NCI-H446 treated with DMSO at 0.1 percent for 48 hours (cell line): ENCODE measurements at places on chromosomes 12 and 14.

- no peak for DNase-seq
These were observed 28.4 kb upstream of the NEDD1 start for GRCh38 chr12:96878704-96879103.

DNA sequence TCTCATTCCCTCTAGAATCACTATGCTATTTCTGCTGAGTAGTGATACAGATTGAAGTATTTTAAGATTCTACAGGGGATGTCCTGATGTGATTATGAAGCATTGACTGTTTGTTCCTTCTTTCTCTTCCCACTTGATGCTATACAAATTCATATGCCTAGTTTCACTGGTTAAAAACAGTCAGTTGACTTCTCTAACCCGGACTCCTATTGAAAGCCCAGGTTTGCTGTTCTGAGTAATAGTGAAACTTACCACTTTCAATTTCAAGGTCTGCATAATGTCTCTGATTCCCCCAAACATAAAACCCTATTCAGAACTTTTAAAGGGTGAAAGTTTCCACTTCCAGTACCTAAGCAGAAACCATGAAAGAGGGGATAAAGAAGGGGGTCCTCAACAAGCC lies 117.7 kb upstream of the RPL10L start:
- no peak for DNase-seq

DNA sequence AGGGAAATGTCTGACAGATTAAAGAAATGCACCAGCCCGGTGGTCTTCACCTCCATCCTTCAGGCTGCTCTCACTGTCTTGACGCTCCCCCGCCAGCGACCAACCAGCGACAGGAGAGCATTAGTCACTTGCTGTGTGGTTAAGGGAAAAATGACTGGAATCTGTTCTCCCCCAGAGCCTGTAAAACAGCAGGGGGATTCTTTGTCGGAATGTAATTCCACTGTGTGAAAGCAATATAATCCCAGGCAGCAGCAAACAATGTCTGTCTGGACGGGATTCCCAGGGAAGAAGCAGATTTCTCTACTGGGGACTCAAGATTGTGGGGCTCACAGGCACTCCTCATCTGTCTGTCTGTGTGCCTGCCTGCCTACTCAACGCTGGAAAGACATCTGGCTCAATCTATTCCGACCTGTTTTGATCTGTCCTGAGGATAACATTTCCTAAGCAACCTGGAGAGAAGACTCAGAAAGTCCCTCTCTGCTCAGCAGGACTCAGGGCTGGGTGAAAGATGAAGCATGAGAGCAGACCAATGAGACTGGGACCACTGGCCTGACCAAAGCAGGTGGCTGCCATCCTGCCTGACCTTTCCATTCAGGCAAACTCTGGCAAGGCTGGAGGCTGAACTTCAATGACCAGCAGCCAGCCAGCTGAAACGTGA lies 54.6 kb downstream of the NUAK1 start:
- DNase-seq: no peak

DNA sequence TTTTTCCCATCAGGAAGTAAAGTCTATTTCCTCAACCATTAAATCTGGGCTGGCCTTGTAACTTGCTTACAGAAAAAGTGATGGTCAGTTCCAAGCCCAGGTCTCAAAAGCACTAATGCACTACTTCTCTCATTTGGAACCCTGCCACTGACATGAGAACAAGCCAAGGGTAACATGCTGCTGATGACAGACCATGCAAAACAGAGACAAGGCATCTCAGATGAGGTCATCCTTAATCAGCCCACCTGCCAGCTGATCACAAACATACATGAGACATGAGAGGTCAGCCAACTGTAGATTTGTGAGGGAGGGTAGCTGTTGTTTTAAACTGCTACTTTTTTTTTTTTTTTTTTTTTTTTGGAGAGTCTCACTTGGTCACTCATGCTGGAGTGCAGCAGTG lies 16.2 kb downstream of the TWF1 start:
- DNase-seq: peak; percentile 52

- DNase-seq: no peak
These were observed 913.2 kb downstream of the TRHDE start for GRCh38 chr12:73185403-73185802.

DNA sequence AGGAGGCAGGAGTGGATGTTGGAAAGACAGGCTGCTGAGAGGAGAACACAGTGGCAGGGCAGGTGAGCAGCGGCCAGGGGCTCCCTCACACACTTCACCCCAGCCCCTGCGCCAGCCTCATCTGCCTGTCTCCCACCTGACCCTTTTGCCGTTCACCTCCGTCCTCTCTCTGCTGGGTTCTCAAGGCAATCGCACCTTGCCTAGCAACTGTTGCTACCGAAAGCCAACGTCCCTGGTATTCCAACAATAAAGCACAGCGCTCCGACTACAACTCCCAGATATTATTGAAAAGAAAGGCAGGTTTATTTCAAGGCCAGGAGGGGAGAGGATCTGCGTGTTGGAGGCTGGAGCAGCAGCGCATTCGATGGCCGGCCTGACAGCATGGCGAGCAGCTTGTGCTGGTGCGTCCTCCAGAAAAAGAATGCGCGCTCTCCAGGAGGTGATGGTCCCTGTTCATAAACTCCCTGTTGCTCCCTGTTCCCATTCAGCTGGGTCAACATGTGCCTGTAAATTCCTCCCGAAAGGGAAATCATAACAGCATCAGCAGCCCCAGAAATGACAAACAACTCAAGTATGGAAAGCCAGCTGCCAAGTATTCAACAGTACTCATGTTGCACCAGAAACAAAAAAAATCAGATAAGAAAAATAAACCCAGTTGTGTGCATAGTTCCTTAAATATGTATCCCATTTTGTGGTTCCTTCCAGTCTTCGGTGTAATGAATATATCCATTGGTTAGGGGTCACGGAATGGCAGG lies 153.0 kb upstream of the DIO3 start:
- DNase-seq: no peak

- peak; percentile 83 for DNase-seq
These were observed 116.6 kb downstream of the CALM1 start for GRCh38 chr14:90513161-90514014.

DNA sequence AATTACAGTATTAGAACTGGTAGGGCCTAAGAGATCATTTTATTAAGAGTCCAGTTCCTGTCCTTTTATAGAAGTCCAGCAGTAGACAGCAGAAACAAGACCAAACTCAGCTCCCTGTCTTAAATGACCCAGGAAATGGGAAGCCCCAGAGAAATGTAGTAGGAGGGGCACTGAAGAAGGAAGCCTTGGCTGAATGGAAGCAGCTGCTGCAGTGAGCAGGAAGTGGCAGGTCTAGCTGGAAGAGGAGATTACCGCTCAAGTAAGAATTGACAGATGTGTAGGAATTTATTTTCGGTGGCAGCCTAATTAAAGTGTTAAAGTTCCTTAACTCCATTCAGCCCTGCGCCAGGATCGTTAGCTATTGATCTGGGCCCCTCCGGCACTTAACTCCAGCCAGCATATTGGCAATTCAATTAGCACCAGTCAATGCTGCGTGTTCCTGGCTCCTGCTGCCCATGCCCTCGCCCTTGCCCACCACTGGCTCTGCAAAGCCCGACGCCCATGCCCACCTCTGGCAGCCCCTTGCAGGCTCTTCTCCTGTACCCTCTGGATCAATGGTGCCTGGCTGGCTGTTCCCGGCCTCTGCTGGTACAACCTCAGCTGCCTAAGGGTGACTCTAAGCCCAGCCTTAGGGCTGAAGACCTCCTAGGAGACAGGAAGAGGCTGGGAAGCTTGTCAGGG lies 21.1 kb downstream of the ZFHX2 start:
- no peak for DNase-seq

- DNase-seq: peak; percentile 83
These were observed 46.6 kb downstream of the PDZRN4 start for GRCh38 chr12:41234692-41235091.

DNA sequence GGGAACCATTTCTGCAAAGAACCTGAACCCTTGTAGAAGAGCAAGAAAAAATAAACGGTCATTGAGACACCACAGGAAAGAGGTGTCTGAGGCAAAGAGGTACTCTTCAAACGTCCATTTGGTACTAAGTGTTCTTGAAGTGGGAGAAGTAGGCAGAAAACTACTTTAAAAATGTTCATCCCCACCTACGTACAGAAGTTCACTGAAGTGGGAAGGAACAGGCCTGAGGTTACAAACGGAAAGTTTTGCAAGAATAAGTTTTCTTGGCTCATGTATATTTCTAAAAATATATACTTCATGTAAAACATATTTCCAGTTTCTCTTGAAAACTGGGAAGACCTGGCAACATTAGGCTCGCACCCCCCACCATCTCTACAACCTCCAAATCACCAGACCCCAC lies 61.2 kb downstream of the STXBP6 start:
- DNase-seq: no peak

DNA sequence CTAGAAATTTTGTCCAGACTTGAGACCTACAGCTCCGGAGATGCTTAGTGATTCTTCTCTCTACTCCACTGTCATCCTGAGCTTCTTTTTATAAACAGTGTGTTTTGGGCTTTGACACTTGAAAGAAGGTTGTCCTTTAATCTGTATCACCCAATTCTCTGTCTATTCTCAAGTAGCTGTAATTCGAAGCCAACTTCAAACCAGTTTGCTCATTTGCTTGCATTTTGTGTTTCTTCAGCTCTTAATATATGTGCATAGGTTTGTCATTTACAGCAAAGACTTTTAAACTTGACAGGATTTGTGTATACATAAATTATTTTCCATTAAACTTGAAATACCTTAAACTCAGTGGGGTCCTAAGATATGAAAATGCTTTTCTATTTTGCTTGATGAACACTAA lies 16.4 kb upstream of the MYBPC1 start:
- DNase-seq: no peak

- DNase-seq: no peak
These were observed 7.5 kb upstream of the ETFBKMT start for GRCh38 chr12:31651893-31652521.

DNA sequence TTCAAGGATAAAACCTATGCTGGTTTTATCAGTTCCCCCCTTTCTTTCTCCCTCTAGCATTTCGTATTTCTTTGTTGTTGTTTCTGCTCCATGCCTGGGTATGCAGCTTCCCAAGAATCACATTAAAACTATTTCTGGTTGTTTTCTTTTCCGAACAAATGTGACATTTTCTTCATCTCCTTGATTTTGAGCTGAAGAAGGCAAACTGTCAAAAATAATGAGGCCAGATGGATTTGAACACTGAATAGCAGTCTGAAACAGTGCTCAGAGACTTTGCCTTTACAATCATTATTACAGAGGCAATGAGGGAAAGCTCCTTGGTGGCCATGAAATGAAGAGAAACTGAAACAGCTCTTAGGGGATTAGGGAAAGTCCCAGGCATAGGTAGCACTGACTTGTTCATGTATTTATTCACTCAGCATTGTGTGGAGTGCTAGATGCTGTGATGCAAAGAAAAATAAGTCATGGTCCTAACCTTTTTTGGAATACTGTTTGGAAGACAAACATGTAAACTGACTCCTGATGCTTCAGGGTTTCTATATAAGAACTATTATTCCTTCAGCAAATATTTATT lies 319.5 kb downstream of the FUT8 start:
- DNase-seq: no peak

GRCh38 chr12:110825530-110825929 lies 21.3 kb upstream of the CCDC63 start:
- DNase-seq: no peak

GRCh38 chr14:23435543-23436326 lies at the start of gene MYH7:
MYH7 (minus strand) TSS chr14:23435660; CDS start chr14:23433732, 1,928 bp downstream.
- no peak for DNase-seq

GRCh38 chr14:105476831-105477659 lies 2.4 kb downstream of the CRIP2 start:
- DNase-seq: no peak

DNA sequence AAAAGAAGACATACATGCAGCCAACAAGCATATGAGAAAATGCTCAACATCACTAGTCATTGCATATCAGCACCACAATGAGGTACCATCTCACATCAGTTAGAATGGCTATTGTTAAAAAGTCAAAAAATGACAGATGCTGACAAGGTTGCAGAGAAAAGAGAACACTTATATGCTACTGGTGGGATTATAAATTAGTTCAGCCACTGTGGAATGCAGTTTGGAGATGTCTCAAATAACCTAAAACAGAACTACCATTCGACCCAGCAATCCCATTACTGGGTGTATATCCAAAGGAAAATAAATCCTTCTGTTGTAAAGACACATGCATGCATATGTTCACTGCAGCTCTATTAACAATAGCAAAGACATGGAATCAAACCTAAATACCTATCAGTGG lies 238.4 kb downstream of the KCNC2 start:
- no peak for DNase-seq

DNA sequence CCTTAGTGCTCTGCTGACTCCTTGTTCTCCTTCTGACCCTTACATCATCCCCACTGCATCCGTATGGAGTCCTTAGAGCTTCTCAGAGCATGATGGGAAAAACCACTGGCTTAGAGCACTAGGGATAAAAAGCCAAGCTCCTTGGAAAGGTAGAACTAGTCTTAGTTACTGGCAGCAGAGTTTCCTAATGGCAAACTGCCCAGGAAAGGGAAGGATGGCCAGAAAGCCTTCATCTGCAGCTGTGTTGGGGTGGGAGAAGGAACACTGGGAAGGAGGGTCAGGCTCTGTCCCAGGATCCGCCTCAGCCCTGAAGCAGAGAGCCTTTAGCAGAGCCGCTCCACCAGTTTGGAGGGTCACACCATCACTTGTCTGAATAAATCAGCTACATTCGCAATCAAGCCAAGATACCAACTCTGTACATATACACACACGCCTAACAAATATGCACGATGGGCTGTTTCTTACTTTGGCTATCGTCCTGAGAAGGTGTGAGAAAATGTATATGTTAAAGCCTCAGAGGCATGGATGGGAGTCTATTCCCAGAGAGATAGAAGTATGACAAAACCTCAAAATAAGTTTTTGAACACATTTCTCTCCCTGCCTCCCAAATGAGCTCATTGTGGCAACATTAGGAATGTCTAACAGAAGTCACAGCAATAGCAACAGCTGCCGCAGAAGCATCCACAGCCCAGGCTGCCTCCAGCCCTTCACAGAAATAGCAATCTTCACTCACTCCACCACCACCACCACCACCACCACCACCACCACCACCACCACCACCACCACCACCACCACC lies 18.6 kb upstream of the GALNT8 start:
- no peak for DNase-seq

- no peak for DNase-seq
These were observed 6.2 kb upstream of the PTGER2 start for GRCh38 chr14:52307905-52308304.

DNA sequence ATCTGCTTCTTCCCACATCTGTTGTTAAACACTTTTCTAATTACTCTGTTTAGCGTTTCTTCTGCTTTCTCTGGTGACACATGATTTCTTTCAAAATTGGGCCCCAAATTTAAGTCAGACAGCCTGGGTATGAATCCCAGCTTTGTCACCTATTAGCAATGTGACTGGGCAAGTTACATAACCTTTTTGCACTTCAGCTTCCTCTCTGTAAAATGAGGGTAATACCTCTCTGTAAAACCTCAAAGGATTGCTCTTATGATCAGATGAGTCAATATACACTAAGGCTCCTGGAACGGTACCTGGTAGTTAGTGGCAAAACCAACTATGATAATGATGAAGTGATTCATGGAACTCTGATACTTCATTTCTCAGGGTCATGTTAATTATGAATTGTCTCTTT lies 33.0 kb downstream of the E2F7 start:
- no peak for DNase-seq

GRCh38 chr12:96520767-96521166 lies 31.4 kb downstream of the CFAP54 start:
- DNase-seq: no peak

GRCh38 chr14:76901171-76902055 lies 75.2 kb downstream of the LRRC74A start:
- peak; percentile 28 for DNase-seq

- no peak for DNase-seq
These were observed 162.0 kb downstream of the SAMD4A start for GRCh38 chr14:54728700-54729527.
